Posterior cingulate gyrus (tissue), 11 donors: ENCODE measurements at places on chromosomes 3 and 15.

DNA sequence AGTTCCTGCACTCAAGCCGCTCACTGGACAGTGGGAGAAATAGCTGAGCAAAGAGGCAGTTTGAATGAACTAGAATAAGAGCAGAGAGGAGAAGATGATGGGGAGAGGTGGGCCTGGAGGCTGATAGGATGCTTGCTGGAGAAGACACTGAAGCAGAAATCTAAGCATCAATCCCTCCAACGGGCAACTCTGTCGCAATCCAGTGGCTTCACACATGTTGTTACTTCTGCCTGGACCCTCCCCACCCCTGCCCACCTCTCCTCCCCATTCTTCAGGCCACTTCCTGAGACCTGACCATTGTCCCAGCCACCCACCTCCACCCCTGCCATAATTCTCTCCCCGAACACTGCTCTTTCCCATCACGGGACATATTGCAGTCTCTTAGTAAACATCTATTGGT lies 76.0 kb downstream of the SRGAP3 start:
- no peak for DNase-seq

- no peak for DNase-seq
Observed at GRCh38 chr3:3778641-3779270, 20.5 kb upstream of the LRRN1 start.

DNA sequence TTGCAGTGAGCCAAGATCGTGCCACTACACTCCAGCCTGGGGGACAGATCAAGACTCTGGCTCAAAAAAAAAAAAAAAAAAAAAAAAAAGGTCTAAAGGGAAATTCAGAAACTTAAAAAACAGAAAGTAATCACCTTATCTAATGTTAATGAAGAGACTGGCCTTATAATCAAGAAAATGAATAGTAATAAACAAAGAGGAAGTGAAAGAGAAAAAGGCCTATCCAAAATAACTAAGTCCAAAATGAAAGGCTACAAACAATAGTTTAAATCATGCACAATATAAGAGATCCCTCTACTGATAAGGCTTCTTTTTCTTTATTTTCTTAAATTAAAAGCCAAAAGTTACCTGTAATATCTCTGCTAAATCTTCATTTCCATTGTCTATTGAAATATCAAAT lies 37.1 kb upstream of the HDC start:
- no peak for DNase-seq

- no peak for DNase-seq
Observed at GRCh38 chr3:23439080-23439479, 236.0 kb downstream of the UBE2E2 start.

DNA sequence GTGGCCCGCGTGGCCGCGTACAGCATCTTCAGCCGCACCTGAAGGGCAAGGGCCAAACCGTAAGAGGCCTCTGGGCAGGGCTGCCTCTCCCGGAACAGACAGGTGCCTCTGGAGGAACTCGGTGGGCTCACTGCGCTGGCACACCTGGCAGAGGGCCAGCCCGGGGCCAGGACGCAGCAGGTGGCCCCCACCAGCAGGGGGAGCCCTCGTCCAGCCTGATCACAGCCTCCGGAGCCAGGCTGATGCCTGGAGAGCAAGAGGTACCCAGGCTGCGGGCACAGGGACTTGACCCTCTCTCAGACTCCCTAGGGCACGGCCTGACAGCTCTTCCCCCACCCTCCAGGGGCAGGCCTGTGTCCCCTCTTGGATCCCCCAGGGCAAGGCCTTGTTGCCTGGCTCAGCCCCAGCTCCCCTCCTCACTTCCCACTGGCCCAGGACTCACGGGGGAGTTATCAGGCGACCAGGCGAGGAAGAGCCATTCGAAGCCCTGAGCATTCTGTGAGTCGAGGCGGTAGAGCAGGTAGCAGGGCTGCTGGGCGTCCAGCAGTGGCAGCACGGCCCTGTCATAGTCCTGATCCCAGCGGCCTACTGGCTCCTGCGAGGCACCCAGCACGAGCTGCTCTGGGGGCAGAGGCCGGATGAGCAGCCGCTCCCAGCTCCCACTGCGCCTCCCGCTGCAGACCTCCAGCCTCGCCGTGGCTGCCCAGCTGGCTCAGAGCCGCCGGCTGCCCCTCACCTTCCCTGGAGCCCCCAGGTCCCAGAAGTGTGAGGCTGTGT lies 6.2 kb upstream of the TLR9 start:
- peak; percentile 66 for DNase-seq
